NCI-H748 treated with DMSO at 0.1 percent for 48 hours (cell line): ENCODE measurements at places on chromosomes 2 and 18.

GRCh38 chr2:8976442-8977259 is 26.8 kb downstream of the MBOAT2 start:
- DNase-seq, result no peak

DNA sequence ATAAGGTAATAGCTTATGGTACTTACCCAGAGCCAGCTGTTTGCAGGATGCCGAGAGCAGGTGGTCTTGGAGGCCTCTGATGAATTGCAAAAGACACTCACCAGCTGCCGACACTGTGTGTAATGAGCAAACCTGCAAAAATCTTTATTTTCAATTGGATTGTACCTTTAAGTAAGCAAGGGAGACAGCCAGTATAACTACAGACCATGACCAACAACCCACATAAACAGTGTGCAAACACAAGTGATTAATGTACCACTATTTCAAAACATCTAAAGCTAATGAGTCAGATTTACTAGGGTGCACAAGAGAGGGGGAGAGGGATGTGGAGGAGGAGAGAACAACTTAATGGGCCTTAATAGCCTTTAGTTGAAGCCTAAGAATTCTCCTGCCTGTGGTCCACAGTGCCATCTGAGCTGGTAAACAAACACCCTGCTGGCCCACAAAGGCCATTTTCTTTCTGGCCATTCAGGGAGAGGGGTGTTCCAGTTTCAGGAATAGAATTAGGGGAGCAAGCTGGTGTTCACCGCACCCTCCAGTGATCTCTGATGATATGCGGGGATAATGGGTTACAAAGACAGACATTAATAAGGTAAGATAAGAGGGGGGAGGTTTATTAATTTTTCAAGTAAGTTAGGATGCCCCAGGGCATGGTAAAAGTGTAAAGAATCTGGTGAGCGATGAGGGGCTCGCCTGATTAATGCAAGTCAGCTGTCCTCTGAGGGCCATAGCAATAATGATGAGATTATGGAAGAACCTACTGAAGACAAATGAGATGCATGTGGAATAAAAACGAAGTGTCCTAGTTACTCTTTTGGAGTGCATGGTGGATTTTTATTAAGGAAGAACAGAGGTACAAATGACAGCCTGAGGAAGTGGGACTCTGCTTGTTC is 196.4 kb downstream of the HRH4 start:
- peak; percentile 38 for DNase-seq

GRCh38 chr2:58032764-58033080 is 13.9 kb upstream of the VRK2 start:
- no peak for DNase-seq

GRCh38 chr2:127421871-127422558 is 3.8 kb downstream of the PROC start:
- no peak for DNase-seq

DNA sequence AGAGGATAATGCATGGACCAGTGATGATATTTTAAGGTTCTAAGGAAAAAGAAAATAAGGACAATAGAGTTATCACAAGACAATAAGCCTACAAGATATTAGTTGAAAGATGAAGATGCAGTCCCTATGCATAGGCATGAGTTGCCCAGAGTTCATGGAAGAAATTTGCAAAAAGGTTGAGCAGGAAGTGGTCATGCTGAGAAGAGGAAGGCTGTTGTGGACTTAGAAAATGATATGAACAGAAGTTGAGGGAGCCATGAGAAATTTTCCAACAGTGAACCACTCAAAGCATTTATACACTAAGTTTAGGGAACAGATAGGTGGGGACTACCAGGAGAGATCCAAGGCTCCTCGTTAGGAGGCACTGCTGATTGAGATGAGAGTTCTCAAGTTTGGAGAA is 3.5 kb downstream of the OSBPL6 start:
- DNase-seq, result no peak

DNA sequence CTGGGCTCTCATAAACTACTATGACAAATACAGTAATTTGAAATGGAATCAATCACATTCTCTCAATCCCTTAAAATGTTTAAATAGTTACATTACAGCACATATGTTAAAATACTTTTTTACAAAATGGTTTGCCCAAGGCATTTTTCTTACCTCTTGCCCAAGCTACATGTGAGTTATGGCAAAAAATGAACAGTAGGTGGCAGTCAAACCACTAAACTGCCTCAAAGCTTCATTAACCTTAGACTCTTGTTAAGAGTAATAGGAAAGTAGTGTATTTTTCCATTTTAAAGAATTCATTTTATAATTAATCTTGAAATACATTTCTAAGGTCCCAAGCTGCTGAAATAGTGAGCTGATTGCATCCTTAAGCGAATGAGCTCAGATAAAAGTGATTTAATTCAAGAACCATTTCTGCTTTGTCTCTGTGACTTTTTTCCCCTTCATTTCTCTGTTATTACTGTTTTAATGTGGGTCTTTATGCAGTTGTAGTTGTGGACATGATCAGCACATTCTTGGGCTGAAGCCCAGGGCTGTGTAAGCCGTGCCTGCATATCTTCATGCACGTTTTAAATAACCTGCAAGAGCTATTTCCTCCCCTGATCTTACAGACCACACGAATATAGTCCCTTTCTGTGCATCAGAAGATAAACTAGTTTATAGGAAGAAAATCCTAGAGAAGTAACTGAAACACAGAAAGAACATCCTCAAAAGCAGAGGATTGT is 311.8 kb downstream of the LNPK start:
- peak; percentile 78 for DNase-seq

GRCh38 chr2:130183512-130184373 is 1.7 kb downstream of the MZT2B start:
- no peak for DNase-seq

DNA sequence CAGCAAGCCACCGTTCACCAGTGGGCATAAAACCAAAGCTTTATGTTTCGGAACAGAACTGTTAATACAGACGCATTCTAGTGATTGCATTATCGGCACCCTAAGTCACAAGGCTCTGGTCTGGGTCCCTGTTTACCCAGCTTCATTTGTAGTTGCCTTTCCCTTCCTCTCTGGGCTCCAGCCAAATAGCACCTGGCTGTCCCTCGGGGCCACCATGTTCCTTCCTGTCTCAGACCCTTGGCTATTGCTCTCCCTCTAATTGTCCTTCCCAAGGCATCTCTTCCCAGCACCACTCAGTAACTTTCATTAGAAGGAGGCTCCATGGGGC is 75.3 kb downstream of the SDC1 start:
- no peak for DNase-seq

GRCh38 chr2:177784745-177785067 is 287.9 kb downstream of the PDE11A start:
- no peak for DNase-seq

- no peak for DNase-seq
These were observed 253.4 kb downstream of the ETAA1 start for GRCh38 chr2:67650291-67651133.

- no peak for DNase-seq
These were observed 31.0 kb downstream of the GYPC start for GRCh38 chr2:126686841-126687485.

DNA sequence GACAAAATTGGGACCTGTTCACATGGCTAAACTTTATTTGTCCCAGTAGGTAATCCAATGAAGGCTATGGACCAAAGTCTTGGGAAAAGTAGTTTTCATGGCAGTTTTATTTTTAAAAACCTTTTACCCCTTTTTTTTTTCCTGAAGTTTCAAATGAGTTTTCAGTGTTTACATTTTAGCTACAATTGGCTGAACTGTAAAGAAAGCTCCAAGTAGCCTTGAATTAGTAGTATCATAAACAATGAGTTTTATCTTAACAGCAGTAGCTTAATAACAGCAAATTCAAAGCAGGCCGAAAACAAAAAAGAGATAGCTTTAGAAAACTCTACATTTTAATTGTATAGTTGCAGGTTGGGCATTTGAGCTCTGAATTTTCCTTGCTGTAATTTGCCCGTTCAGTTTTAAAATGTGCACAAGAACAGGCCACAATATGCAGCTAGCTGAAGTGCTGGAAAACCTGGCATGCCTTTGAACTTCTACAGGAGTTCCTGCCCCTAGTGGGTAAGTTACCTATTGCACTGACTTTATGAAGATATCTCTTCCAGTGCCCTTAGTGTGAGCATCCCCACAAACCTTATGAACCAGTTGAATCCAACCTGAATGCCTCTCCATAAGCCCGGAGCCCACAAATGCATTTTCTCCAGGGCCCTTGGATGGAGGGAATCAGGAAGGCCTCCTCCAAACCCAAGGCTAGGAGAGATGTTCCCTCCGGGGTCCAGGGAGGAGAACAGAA is 106.7 kb downstream of the XRCC5 start:
- DNase-seq, result no peak

- DNase-seq, result peak; percentile 39
These were observed 3.1 kb downstream of the FIGN start for GRCh38 chr2:163732727-163733126.

- DNase-seq, result no peak
These were observed 18.8 kb upstream of the NEDD4L start for GRCh38 chr18:58025205-58025604.

DNA sequence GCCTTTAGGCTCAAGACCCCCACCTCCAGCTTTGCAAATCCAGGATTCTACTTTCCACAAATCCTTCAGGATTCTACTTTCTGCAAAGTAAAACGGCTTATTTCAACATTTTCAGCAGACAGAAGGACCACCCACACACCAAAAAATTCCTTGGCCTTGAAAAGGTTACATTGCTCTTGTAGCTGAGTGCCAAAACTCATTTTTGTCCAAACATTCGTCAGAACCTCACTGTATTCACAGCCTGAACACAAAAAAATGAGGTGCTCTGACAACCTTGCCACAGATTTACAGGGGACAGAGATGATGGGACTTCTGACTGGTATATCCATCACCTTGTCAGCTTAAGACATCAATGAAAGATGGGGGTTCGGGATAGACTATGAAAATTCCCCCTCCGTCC is 63.0 kb upstream of the COX7A2L start:
- DNase-seq, result no peak

DNA sequence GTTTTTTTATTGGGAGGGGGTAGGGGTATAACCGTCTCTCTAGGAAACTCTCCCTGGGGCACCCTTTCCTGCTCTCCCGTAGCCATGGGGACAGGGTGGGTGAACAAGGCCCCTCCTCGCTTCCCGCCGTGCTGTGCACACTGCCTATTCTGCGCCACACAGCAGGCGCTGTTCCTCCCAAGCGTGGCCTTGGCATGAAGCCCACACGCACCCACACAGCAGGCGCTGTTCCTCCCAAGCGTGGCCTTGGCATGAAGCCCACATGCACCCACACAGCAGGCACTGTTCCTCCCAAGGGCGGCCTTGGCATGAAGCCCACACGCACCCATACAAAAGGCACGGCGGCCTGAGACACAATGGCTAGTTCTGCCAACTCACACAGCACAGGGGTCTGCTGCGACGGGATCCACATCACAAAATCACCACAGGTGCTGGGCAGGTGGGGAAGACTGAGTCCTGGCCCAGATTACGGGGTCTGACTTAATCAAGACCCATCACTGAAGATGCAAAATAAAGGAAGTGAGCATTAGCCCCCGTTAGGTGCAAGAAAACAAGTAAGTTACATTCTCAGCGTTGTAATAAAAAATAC is 46.6 kb upstream of the TPO start:
- DNase-seq, result no peak
